Activated T-cell treated with anti-CD3 and anti-CD28 coated beads, Interleukin-2, amount 50 U/mL, for 72 hours (primary cell): ENCODE measurements at places on chromosomes 4 and X. TPM values are rescaled to one million over a fixed set of nuclear protein-coding genes. Genes with fewer than 3 reads are reported as not detected.

DNA sequence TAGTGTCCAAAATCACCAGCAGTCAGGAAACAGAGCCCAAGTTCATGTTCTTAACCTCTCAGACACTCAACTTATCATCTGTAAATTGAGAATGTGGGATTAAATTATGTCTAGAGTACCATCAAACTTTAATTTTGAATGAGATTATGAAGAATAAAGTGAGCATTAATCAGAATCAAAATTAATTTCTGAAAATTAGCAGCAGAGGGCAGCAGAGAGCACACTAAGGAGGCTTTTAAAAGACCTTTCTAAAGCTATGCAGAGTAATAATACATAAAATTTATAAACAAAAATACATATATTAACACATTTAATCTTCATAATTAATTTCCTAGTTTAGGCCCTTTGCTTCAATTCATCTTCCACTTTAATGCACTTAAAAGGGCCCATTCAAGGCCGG lies 7.1 kb downstream of the TASL start:
- DNase-seq = no peak
- no peak overlapping the region for H3K27ac ChIP-seq
- H3K4me1 ChIP-seq = peaks cover 5% of the 10 kb centered on the region
- H3K4me3 ChIP-seq = no peak overlapping the region

- no peaks in the 10 kb centered on the region for H3K4me1 ChIP-seq
- no peak overlapping the region for H3K4me3 ChIP-seq
- H3K27me3 ChIP-seq = peaks cover 24% of the 10 kb centered on the region
- H3K27ac ChIP-seq = no peak overlapping the region
Measured at GRCh38 chrX:120287513-120288112, 23.6 kb downstream of the TMEM255A start.

DNA sequence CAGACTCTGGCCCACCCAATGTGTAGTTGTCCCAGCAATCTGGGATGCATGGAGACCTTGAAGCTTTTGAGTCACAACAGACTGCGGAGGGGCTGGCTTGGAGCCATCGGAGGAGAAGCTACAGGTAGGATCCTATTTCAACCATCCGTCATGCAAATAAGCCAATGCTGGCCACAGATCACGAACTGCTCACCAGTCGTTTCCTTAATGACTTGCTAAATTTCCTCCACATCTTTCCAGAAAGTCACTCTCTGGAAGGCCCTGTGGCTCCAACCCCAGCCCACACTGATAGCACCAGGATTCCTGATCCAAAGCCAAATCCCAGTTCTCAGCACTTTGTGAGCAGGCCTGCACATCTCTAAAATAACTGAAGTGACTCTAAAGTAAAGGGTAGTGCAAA lies 321.3 kb downstream of the RAB28 start:
- H3K27me3 ChIP-seq = no peaks in the 10 kb centered on the region
- no peak for DNase-seq
- no peak overlapping the region for H3K4me3 ChIP-seq

DNA sequence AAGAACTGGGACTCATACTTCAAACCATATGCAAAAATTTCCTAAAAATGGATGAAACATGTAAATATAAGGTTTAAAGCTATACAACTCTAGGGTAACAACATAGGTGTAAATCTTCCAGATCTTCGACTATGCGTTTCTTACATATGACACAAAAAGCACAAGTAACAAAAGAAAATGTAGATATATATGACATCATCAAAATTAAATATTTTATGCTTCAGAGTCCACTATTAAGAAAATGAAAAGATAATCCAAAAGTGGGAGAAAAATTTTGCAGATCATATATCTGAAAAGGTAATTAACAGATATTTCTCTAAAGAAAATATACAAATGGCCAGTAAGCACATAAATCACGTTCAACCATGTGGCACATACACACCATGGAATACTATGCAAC lies 164.2 kb upstream of the ACTRT1 start:
- H3K27me3 ChIP-seq = no peaks in the 10 kb centered on the region
- H3K36me3 ChIP-seq = peaks cover 2% of the 10 kb centered on the region
- no peak overlapping the region for H3K27ac ChIP-seq
- no peak overlapping the region for H3K4me3 ChIP-seq
- H3K4me1 ChIP-seq = no peaks in the 10 kb centered on the region

The FAM133A gene
- not detected for total RNA-seq
